ENCODE measurements at places on chromosomes 4 and X. TPM values are rescaled to one million over a fixed set of nuclear protein-coding genes. Genes with fewer than 3 reads are reported as not detected.

ADAMTS3 gene
- 5.0 TPM for total RNA-seq

PDCL2 gene
- total RNA-seq = not detected

PABPC1L2A gene
- total RNA-seq = not detected

STK32B gene
- 5.3 TPM for total RNA-seq

PWWP3B gene
- total RNA-seq = 8.1 TPM

SLITRK2 gene
- not detected for total RNA-seq

MAGEC2 gene
- total RNA-seq = 0.09 TPM

PCSK1N gene
- total RNA-seq = not detected

GYG2 gene
- 4.3 TPM for total RNA-seq

TBC1D1 gene
- 59.9 TPM for total RNA-seq

ADAD1 gene
- not detected for total RNA-seq

GYPE gene
- total RNA-seq = not detected

TBC1D25 gene
- 10.1 TPM for total RNA-seq

ADGRG2 gene
- total RNA-seq = 0.18 TPM

GPR82 gene
- not detected for total RNA-seq

ADH7 gene
- total RNA-seq = not detected

L1CAM gene
- total RNA-seq = 0.36 TPM

LRCH2 gene
- 11.1 TPM for total RNA-seq

FRMD7 gene
- total RNA-seq = not detected
